ENCODE measurements at places on chromosomes 5 and 9.

DNA sequence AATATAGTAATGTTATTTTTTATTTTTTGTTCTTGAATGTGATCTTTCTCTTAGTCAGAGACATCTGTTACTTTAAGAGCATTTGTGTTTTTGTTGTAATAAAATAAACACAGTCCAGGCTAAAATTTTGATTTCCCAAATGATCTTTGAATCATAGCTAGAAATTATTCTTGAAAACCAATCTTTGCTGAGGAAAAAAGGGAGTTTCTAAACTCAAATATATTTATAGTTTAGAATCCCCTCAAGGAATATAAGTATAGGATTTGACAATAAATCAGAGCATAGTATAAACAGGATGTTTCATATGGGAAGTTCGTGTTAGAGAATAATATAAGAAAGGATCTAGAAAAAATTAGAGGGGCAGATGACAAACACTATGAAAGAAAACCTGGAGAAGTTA, 118.8 kb upstream of the ADAMTS19 start:
- no peak for DNase-seq

DNA sequence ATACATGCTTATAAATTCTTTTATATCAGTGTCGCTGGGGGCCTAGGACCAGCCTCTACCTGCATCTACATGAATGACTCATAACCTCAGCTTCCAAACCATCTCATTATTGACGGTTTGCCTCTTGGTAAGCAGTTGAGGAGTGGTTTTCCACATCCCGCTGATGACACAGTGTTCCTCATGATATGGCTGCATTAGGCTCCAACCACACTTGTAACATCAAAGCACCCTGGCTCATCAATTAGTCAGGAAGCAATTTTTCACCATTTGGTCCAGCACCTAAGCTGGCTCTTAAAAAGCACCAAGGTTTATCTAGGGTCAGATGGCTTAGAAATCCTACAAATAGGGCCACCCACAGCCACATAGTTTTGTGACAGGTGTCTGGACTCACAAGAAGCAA, 402.4 kb downstream of the ARHGEF28 start:
- DNase-seq, result no peak

DNA sequence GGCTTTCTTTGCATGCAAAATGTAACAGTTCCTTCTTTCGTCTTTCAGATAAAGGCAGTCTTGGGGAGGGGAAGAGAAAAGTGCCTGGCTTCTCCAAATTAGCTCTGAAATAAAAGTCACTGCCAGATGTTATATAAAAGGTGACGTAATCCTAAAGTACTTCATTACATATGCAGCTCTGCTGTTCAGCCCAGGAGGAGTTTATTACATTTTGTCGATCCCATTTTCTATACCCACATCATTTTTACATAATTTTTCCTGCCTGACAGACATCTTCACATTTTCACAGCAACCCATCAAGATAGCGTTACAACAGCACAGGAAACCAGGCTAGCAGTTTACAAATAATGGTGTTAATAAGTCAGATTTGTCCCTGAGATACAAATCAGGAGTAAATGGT, 86.7 kb upstream of the SLC30A5 start:
- no peak for DNase-seq

DNA sequence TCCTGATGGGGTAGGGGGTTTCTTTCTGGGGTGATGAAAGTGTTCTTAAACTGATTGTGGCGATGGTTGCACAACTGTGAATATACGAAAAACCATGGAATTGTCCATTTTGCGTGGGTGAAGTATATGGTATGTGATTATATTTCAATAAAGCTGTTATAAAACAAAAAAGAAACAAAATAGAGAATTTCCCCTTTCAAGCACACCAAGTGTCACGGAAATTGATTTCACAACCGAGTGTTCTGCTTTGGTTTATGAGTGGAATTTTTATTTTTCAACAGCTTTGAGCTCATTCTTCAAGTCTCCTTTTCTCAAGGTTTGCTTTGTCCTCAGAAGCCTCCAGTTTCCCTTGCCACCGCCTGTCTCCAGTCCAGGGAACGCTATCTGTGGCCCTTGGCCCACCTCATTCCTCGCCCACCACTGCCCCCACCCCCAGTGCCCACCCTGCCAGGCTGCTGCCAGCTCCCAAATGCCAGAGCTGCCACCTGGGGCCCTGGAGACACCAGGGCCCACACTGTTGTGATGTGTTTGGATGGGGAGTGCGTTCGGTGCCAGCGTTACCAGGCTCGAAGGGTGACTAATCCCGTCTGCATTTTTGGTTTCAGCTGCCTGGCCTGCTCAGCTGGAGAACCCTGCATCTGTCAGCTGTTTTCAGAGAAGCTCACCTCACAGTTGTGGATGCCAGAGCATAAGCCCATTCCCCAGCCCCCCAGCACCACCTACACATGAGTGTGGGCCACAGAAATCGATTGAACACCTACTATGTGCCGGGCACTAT, 30.4 kb downstream of the DUSP1 start:
- DNase-seq, result no peak

GRCh38 chr5:5285906-5286305, 136.6 kb upstream of the ICE1 start:
- no peak for DNase-seq

- no peak for DNase-seq
Measured at GRCh38 chr9:133758228-133758627, 20.1 kb upstream of the SARDH start.

DNA sequence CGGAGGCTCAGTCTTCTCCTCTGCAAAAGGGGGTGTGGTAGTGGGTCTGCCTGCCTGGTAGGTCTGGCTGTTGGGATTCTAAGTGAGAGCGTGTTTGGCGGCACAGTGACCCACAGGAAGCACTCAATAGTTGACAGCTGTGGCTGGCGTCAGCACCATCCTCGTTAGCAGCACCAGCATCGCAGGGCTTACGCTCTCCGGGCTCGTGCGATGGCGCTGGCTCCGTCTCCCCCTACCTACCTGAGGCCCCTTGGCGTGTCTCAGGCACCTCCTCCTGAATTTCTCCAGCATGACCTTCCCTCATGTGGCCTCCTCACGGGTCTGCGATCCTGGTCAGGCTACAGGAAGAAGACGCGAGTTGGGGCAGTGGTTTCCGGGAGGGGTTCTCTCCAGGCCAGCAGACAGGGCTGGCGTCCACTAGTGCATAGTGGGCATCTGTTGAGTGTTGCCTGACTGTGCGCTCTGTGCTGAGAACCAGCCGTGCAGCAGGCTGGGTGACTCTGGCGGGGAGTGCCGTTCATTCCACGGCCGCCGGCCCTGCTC, 66.9 kb downstream of the HMCN2 start:
- DNase-seq, result no peak

- DNase-seq, result peak; percentile 11
Measured at GRCh38 chr9:87497604-87498045, at the start of gene DAPK1. DAPK1 (plus strand) TSS chr9:87497867; CDS start chr9:87499078, 1,211 bp downstream.

- DNase-seq, result no peak
Measured at GRCh38 chr5:173673295-173674101, 57.0 kb upstream of the BOD1 start.

DNA sequence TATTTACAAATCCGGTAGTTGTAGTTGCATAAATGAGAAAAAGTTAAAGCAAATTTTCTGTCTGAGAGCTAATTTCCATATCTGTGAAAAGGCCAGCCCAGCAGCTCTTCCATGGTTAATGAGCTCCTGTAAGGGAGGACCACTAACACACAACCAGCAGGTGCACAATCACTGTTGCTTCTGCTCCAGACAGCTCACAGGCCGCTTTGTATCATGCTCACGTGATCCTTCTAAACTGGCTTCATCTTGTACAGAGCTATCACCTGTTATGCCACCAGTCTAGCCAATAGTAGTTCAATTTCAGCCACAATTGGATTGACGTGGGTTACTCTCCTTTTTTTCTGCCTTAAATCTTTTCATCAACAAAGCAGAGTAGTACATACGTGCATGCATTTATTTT, 38.3 kb upstream of the FBXL17 start:
- no peak for DNase-seq

DNA sequence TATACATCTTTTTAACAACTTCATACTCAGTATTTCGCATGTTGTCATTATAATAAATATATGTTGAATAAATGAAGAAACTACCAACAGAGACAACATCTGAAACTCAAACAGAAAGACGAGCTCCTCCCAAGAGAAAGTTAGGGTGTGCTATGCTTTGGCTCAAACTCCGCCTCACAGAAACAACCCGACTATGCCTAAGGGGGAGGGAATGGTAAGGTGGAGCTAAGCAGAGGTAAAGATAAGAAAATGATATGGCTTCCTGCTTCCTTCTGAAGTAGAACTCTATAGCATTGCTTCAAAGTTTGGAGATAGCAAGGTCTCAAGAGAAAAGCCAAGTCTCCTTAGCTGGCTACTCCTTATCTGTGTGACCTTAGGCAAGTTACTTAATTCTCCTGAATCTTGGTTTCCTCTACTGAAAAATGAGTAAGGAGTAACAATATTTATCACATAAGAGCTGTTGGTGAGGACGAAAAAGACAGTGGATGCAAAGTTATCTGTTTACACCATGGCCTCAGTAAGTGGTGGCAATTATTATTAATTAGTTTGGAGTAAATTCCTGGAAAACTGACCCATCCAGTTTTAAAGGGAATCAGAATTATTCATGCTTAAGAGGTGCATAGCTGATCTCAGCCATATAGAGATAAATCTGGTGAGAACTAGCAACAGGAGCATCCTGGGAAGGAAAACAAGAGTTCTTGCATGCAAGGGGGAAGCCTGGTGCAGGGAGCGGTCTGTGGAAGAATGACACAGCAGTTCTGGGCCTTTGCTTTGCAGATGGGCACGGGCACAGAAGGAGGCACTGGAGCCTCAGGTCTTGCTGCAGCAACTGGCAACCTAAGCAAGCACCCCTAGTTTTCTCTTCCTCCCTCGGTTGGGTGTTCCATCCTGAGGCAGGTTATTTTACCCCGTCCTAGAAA, 73.3 kb downstream of the GLIS3 start:
- DNase-seq, result no peak

DNA sequence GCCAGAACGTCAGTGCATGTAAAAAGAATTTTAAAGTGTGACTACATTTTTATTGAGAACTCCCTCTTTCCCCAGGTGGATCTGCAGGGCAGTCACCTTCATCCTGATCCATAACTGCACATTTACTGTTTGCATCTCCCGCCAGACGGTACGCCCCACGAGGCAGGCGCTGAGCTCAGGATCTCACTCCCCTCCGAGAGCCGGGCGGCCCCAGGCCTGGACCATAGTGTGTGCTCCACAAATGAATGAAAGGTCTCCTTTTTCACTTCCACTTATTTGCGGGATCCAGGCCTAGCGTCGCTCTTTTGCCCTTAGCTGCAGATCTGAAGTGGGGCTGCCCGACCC, 378 bp downstream of the DROSHA start:
- DNase-seq, result peak; percentile 22

GRCh38 chr9:94867281-94867841, 140.9 kb downstream of the AOPEP start:
- DNase-seq, result no peak

GRCh38 chr5:76525956-76526355, 97.2 kb downstream of the F2RL2 start:
- no peak for DNase-seq

DNA sequence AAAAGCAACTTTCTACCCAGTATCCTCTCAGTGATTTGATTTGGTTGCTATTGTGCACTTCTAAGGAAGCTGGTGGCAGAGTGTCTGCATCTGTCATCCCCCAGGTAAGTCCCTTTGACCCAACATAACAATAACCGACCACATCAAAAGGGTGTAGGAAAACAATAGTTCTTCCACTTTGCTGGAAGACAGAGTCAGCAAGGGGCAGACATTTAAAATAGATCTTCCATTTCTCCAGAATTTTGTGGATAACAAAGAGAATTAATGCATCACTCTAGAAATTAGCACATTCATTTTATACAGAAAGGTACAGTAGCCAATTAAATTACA, 177.5 kb downstream of the EBF1 start:
- no peak for DNase-seq

- DNase-seq, result no peak
Measured at GRCh38 chr5:307306-307705, 14.2 kb upstream of the AHRR start.

DNA sequence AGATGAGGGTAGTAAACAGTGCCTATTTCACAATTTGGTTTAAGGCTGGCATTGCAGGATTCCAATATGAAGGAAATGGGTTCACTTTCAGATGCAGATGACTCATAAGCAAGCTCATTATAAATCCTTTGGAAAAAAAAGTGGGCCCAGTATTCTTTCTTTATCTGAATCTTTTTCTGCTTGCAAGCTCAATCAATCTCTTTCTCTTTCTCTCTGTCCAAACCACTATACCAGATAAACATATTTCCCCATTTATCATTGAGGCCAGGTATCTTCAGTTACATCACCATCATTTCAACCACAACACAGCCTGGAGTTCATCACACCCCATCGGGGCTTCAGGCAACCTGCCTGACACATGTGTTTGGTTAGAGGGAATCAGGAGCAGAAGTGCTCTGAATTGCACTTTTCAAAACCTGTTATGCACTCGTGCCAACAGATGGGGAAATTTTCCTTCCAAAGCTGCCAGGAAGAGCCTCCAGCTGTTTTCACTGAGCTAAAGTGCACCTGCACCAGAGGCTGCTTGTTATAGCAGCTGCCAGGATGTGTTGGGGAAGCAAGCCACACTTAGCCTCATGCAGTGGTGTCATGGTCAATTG, 30.0 kb upstream of the MAMDC2 start:
- no peak for DNase-seq

GRCh38 chr9:137157618-137158415, 12.0 kb downstream of the LRRC26 start:
- DNase-seq, result no peak

GRCh38 chr9:18623221-18624079, 149.5 kb downstream of the ADAMTSL1 start:
- DNase-seq, result no peak

- DNase-seq, result no peak
Measured at GRCh38 chr9:92055624-92056023, 59.6 kb downstream of the SPTLC1 start.

DNA sequence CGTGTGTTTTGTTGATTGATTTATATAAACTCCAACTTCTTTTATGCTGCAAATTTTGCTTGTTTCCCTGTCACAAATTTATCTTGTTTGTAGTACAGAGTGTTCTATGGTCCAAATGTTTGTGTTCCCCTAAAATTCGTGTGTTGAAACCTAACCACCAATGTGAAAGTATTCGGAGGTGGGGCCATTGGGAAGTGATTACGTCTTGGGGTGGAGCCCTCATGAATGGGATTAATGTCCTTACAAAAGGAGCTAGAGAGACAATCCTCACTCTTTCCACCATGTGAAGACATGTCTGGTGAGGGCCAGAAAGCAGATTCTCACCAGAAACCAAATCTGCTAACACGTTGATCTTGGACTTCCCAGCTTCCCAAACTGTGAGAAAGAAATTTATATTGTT, 262.0 kb downstream of the MAN2A1 start:
- DNase-seq, result no peak

- DNase-seq, result no peak
Measured at GRCh38 chr5:127041571-127041970, 11.2 kb upstream of the MARCHF3 start.

- DNase-seq, result no peak
Measured at GRCh38 chr9:130986356-130986965, 22.5 kb upstream of the LAMC3 start.

GRCh38 chr9:120212153-120212852, 367.7 kb downstream of the CDK5RAP2 start:
- no peak for DNase-seq

DNA sequence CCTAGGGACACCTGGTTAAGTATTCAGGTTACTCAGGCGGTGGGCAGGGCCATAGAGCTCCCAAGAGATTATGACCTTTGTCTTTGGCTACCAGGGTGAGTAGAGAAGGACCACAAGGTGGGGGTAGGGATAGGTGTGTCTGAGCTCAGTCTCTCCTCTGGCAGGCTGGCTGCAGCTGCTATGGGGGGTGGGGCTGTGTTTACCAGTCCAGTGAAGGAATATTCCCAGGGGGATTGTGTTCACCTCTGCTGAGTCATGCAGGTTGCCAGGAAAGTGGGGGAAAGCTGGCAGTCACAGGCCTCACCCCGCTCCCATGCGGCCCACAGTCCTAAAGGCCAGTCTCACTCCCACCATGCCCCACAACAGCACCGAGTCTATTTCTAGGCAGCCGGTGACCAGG, 53.6 kb upstream of the POU5F2 start:
- no peak for DNase-seq
